NCI-H2081 (cell line): ENCODE measurements at places on chromosomes 4 and X.

DNA sequence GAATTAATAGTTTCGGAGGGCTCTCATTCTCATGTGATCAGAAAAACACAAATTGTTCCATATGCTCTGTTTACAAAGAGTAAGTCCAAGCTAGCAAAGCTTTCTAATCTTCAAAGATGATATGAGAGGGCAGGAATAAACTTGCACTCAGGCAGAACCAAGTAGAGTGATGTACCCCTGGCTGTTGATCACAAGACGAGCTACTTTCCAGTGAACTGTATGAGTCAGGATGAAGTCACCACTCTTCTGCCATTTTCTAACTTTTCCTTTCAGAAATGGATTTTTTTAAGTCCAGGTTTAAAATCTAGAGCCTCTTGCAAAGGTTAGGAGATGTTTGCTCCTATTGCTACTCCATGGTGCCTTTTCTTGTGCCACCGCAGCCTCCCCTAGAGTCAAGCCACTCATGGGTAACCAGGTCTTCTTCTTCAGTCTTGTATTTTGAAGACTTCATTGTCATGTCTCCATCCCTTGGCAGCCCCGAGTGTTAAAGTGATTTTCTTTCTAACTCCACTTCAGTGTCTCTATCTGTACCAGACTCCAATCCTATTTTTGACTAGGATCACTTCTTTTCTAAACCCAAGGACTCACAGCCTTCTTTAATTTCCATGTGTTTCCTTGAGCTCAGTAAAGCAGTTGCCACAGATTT, 171.9 kb upstream of the GALNT7 start:
- no peak for DNase-seq

GRCh38 chrX:134717698-134718097, 59.4 kb upstream of the PLAC1 start:
- no peak for DNase-seq

- no peak for DNase-seq
These were observed 61.2 kb upstream of the TSPAN7 start for GRCh38 chrX:38500141-38500540.

- no peak for DNase-seq
These were observed 52.2 kb downstream of the ABCG2 start for GRCh38 chr4:88106205-88106604.

GRCh38 chr4:134934036-134934808, 732.6 kb upstream of the PABPC4L start:
- DNase-seq = no peak

DNA sequence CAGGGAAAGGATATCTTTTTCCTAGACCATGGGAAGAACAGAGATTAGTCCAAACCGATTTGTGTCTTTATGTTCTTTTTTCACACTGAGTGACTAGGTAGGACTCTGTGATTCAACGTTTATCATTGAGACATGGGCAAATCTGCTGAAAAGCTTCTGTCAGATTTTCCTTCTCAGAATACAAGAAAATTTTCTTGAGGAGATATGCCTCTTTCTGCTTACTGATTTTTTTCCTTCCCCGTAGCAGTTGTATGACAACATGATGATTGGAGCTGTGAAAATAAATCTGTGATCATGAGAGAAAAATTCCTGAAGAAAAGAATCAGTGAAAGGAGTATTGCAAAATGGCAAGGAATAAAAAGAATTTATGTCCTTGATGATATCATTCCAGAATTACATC, 130.6 kb upstream of the FAT4 start:
- no peak for DNase-seq

DNA sequence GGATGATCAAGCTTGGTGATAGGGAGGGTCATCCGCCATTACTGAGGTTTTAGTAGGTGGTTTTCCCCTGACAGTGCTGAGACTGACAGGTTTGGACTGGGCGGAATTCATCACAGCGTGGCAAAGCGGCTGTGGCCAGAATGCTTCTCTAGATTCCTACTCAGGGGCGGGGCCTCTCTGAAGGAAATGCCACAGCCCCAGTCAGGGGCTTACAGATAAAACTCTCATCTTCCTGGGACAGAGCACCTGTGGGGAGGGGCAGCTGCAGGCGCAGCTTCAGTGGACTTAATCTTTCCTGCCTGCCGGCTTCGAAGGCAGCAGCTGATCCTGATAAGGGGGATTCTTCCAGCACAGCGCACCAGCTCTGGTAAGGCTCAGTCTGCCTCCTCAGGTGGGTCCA, 316.7 kb downstream of the RPA4 start:
- DNase-seq = no peak

- no peak for DNase-seq
These were observed 65.1 kb downstream of the MAB21L2 start for GRCh38 chr4:150647008-150647407.

- no peak for DNase-seq
These were observed at the start of gene TACR3 for GRCh38 chr4:103719830-103720207. Gene TACR3, minus strand, starts transcription at chr4:103719985. Its CDS starts 310 bp downstream, at chr4:103719675.

DNA sequence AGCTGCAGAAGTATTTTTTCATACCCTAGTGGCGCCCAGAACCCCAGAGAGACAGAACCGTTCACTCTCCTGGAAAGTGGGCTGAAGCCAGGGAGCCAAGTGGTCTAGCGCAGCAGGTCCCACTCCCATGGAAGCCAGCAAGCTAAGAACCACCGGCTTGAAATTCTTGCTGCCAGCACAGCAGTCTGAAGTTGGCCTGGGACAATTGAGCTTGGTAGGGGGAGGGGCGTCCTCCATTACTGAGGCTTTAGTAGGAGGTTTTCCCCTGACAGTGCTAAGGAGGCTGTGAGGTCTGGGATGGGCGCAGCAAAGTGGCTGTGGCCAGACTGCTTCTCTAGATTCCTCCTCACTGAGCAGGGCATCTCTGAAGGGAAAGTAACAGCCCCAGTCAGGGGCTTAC, 84.5 kb upstream of the ATXN3L start:
- no peak for DNase-seq

GRCh38 chrX:11499076-11500044, 166.4 kb downstream of the ARHGAP6 start:
- DNase-seq = no peak

GRCh38 chr4:86386817-86387415, 27.1 kb upstream of the MAPK10 start:
- no peak for DNase-seq

DNA sequence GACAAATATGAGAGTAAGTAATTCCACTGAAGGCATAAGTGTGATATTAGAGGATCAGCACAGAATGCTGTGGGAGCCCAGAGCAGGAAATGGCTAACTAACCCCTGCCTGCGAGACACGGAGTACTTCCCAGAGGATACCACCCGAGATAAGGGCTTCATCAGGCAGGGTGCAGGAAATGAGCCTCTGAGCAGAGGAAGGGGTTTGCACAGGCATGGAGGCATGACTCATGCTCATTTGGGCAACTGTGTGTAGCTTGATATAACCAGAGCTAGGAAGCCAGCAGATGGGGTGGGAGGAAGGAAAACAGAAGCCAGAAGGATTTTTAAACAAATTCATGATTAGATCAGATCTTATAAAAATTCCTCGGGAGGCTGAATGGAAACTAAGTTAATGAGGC, 70.0 kb upstream of the TSPAN5 start:
- no peak for DNase-seq

DNA sequence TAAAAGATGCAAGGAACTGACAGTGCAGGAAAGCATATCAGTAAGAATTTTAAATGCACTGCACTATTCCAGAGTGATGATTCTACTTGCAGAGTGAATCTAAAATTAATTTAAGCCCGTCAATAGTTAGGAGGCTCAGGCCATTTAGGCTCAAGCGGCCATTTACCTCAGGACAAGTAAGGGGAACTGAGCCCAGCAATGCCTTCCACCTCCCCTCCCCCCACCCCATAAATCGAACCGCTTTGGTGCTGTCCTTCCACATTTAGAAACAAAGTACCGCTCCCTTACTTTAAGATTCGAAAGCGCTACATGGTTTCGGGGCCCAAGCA, 665 bp downstream of the RBM41 start:
- DNase-seq = no peak

DNA sequence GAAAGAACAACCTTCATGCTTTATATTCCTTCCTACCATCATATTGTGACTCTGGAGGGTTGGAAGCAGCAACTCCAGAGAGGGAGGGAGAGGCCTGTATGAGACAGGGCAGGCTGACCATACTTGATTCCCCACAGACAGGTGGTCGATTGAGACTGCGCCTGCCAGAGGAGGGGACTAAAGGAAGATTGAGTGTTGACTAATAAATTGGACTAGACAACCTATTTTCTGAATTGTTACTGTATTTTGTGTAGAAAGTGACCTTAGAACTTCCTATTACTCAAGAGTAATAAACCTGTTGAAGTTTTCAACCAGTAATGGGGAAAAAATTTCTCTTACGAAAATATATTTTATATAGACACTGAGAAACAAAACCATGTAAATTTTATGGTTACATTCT, 301.5 kb downstream of the INPP4B start:
- DNase-seq = no peak

GRCh38 chr4:946103-946450, 13.8 kb downstream of the TMEM175 start:
- DNase-seq = no peak

DNA sequence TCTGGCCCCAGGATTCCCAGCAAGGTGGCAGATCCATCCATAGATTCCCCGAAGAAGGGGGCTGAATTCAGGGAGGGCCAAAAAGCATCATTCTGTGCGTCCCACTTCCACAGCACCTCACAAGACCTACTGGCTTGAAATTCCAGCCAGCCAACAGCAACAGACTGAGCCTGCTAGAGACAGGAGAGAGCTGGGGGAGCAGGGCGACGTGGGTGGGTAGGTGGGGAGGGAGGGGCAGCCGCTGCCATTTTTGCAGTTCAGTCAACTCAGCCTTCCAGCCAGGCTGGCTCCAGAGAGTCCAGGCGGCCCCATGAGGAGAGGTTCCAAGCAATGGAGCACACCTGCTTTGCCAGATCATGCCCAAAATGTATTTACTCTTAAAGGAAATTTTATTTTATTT, 117.6 kb upstream of the DCAF12L1 start:
- DNase-seq = no peak

DNA sequence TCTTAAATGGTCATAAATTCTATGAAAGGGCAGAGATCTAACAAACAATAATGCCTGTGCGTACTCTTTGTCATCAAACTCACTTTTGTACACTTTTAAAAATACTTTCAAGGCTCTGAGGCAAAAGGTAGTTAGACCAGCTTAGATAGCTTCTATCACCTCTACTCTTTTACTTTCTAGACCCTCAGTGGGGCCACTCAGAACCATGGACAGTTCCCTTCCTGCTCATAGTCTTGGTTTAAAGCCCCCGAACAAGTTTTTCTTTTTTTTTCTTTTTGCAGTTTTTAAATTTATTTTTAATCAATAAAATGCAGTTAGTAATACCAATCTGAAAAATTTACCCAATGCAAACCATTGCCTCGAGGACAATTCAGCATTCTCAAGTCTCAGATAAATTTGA, 460.5 kb upstream of the CNKSR2 start:
- no peak for DNase-seq

DNA sequence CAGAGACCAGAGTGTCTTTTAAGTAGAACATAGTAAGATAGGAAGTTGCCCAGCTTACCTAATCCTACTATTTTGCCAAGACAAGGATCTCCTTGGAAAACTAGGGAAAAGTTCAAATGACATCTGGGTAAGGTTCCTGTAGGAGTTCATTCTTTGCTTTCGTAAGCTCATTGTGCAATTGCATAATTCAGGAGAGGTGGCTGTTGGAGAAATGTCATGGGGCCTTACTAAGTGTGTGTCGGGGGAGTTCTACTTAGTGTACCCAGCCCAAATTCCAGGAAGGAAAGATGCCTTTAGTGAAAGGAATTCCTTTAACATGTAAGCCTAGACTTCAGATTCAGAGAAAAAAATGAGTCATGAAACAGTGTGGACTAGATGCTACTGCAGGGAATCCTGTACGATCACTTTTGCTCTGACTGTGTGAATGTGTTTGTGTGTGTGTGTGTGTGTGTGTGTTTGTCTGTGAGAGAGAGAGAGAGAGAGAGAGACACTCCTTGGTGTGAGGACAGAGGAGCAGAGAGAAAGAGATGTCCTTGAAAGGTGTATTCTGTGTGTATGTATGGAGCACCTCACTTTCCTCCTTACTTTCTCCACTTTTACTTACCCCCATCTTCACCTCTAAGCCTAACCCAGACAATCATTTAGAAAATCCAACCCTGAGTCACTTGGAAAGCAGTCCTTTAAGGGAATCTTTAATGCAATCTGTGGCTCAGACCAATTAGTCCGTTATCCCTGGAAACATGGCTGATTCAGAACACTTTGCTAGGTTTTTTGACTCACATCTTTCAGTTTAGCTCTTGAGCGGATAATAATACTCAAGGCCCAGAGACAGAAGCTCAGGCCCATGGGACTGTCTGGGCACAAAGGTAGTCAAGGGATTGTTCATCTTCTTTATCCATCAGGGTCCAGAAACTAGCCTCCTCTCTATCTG, 114.5 kb upstream of the ACSL4 start:
- no peak for DNase-seq

GRCh38 chr4:182426901-182427300, 183.7 kb downstream of the TENM3 start:
- DNase-seq = no peak

GRCh38 chr4:145285928-145286327, 105.5 kb upstream of the OTUD4 start:
- DNase-seq = no peak

DNA sequence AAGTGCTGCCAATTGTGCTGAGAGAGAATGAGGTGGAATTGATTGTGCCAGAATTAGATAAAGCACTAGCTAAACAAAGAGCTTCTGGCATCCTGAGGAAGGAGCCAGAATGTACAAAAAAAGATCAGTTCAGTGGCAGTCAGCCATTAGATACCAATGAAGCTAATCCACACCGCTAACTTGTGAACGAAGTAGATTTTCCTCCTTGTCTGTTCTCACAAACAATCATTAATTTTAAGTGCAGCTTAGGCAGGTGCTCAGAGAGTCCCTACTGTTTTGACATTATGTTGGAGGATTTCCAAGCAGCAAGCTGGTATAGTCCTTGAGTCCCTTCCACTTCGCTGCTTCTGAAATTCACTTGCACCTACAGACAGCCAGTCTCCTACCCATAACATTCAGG, 617.4 kb downstream of the CENPC start:
- peak; percentile 88 for DNase-seq

GRCh38 chr4:91621446-91621845, 682.3 kb upstream of the GRID2 start:
- DNase-seq = no peak

GRCh38 chr4:39846120-39846519, 131.6 kb downstream of the PDS5A start:
- no peak for DNase-seq

- no peak for DNase-seq
These were observed 4.9 kb upstream of the TMEM33 start for GRCh38 chr4:41930139-41930831.

GRCh38 chr4:107970063-107970798, 19.5 kb upstream of the HADH start:
- DNase-seq = no peak
